ENCODE measurements at places on chromosomes 5 and 9.

- peak; percentile 12 for DNase-seq
Observed at GRCh38 chr5:64637144-64637543, 53.2 kb upstream of the SHISAL2B start.

- no peak for DNase-seq
Observed at GRCh38 chr5:89178541-89178940, 295.6 kb upstream of the MEF2C start.

DNA sequence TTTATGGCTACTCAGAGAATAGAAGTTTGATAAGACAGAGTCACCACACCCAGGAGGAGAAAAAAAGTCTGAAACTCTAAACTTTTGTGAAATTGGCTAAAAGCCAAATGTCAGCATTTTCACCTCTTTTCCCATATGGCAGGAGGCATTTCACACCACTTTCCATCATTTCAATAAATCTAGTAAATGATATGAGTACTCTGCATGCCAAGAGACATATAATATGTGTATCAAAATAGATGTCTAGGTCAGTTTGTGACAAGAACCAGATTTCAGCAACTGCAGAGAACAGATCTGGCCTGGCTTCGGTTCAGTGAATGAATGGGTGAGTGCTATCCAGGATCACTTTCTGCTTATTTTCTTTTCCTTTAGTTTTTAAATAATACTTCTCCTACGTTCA is 470.8 kb downstream of the ENC1 start:
- DNase-seq = no peak

DNA sequence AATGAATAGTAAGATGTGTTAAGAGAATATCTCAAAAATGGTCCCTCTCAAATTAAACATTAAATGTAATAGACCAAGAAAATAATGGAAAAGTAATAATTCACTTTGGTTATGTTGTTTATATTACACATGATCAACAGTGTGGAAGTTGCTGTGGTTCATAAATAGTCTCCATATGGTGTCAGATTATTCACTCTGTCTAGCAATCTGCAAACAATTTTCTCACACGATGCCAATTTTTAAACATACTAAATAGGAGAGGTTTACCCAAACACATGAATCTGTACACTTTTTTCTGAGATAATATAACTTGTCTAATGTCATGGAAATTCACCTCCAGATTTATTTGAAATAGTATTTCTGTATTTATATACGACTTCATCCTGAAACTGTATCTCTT is 217.4 kb upstream of the FBXL7 start:
- no peak for DNase-seq

- peak; percentile 92 for DNase-seq
Observed at GRCh38 chr5:149439899-149440542, 60.9 kb upstream of the IL17B start.

- DNase-seq = no peak
Observed at GRCh38 chr5:115578657-115579056, 23.6 kb downstream of the TICAM2 start.

DNA sequence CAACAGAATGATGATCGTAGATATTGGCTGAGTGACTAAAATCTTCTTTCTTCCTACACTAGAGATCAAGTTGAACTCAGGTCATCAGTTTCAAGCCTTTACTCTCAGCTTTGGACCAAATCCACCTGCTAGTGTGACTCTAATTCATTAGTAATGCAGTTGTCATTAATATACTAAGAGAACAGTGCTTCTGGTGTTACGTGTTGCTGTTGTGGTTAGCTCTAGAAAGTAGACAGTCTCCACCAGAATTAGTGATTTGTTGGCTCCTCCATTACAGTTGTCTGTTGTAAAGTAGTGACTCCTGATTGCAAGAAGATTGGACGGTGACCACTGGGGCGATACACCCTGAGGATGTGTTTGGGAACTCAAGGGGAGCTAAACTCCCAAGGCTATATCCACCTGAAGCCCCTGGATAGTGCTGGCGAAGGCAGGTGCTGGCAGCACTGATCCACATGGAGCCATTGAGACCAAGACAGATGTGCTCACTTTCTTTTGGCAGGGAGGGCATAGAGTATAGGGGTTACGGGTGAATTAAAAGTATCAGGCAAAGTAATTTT is 3.1 kb downstream of the CAMK4 start:
- DNase-seq = peak; percentile 13

- peak; percentile 81 for DNase-seq
Observed at GRCh38 chr5:77852514-77853352, 76.6 kb upstream of the TBCA start.

- peak; percentile 69 for DNase-seq
Observed at GRCh38 chr9:127131871-127132270, 9.4 kb upstream of the ANGPTL2 start.

DNA sequence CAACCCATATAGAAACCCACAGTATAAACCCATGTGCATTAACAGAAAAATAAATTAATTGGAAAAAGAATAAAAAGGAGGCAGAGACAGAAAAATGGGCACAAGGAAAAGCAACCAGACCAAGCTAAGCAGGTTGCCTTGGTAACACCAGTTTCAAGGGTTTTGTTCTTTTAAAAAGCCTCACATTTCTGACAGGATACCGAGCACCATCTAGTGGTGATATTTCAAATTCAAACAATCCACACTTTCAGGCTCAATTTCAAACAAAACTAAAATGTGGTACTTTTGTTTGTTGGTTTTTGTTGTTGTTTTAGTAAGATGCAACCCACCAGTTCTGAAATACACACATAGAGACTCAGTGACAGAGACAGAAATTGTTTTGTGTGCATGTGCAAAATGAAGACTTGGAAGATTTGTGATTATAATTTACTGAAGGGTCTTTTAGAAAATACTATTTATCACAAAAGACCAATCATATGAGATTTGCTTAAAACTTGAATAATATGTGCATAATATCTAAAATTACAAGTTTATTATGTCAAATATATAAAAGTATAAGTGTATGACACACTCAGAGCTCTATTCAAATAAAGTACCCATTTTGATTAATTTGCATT is 318.2 kb downstream of the SLCO4C1 start:
- DNase-seq = no peak

GRCh38 chr5:54637654-54638053 is 120.1 kb downstream of the SNX18 start:
- DNase-seq = no peak

- no peak for DNase-seq
Observed at GRCh38 chr5:178207917-178208280, 3.6 kb downstream of the HNRNPAB start.

GRCh38 chr5:166624573-166624972 is 1666.9 kb upstream of the WWC1 start:
- DNase-seq = no peak

- DNase-seq = no peak
Observed at GRCh38 chr5:137581776-137582175, 82.7 kb upstream of the SPOCK1 start.

GRCh38 chr9:82052081-82052480 is 63.5 kb downstream of the SPATA31D1 start:
- DNase-seq = no peak

- no peak for DNase-seq
Observed at GRCh38 chr9:96513622-96514021, 63.7 kb downstream of the HABP4 start.

DNA sequence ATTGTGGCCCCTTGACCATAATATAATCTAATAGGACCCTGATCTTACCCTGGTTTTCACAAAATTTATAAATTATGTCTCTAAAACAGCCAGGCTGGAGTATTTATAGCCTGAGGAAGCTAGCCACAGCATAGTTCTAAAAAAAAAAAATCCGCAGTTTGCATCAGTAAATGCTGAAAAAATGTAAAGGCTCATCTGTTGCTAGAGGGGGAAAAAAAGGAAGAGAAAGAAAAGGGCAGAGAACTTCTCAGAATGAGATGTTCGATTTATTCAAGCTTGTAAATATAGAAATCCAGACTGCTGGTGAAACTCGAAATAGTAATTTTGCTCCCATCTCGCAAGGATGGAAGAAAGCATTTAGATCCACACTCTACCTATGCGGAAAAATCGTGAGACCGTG is 467.5 kb downstream of the NTRK2 start:
- DNase-seq = no peak

GRCh38 chr9:73133921-73134407 is 17.7 kb upstream of the ANXA1 start:
- DNase-seq = peak; percentile 49

DNA sequence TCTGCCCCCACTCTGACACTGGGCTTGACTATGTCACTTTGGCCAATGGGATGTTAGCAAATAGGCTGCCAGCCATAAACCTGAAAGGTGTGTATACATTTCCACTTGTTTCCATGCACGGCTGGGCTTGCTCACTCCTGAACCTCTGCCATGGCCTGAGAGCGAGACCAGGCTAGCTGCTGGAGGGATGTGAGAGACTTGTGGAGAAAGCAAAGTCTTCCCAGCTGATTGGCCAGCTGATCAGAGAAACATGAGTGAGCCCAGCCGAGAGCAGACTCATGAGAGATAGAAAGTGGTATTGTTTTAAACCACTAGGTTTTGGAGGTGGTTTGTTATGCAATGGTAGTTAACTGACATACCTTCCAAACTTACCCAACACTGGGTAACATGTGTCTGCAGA is 13.9 kb downstream of the FAM193B start:
- DNase-seq = no peak

DNA sequence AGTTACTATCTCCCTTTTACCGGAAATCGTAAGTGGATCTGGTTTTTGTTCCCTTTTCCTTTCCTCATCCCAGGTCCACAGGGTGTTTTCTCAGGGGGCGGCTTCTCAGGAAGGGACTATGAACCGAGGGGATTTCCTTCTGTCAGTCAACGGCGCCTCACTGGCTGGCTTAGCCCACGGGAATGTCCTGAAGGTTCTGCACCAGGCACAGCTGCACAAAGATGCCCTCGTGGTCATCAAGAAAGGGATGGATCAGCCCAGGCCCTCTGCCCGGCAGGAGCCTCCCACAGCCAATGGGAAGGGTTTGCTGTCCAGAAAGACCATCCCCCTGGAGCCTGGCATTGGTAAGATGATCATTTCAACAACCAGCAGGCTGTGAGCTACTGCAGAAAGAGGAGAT is 75.8 kb downstream of the GOLPH3 start:
- DNase-seq = no peak

DNA sequence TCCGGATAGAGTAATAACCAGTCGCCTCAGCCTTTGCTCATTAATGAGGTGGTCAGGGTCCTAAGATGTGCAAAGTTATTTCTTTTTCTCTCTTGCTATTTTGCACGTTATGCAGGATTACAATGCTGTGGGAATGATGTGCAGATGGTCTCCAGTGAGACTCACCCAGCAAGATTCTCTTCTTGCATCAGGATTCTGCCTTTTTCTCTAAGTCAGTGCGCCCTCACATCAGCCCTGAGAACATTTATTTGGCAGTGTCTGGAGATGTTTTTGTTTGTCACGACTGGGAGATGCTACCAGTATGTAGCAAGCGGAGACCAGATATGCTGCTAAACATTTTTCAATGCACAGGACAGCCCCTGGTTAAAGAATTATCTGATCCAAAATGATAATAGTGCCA is 280.3 kb upstream of the WWC1 start:
- DNase-seq = no peak

GRCh38 chr5:14587150-14587549 is 5.6 kb downstream of the OTULINL start:
- no peak for DNase-seq

- peak; percentile 74 for DNase-seq
Observed at GRCh38 chr5:136004436-136004835, 24.4 kb upstream of the TGFBI start.

- no peak for DNase-seq
Observed at GRCh38 chr5:26805076-26805475, 233.3 kb downstream of the CDH9 start.

DNA sequence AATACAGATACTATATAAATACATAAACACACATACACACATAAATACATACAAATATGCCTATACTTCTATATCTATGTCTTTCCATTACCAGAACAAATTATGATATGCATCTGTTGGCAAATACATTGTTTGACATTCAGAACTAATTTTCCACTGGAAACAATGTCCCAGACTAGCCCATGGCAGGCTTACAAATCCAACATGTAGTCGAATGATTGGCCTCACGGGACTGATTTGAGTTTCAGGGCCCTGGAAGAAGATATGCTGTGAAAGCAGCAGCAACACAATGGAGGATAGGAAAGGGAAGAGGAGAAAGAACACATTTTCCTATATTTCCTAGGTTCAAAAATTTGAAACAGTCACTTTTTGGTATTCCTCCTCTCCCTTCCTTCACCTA is 881.1 kb upstream of the DMAC1 start:
- no peak for DNase-seq

- DNase-seq = peak; percentile 45
Observed at GRCh38 chr9:92187989-92188714, 72.9 kb upstream of the SPTLC1 start.

DNA sequence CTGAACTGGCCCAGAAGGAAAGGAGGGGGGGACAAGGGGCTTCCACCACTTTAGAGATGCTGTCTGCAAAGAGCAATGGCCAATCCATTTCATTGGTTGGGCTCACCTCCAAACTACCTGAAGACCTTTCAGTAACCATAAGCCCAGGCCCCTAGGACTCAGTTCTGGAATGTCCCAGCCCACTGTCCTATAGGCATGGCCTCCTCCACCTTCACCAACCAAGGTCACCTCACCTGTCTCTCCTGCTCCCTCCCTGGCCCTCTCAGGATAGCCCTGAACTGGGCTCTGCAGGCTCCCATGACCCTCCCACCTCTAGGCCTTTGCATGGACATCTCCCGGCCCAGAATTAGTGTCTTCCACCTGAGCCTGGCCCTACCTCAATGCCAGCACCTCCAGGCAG is 22.4 kb downstream of the S1PR3 start:
- DNase-seq = no peak

GRCh38 chr9:126581893-126582292 is 31.8 kb upstream of the LMX1B start:
- peak; percentile 26 for DNase-seq

GRCh38 chr9:112541685-112542084 is 55.1 kb downstream of the KIAA1958 start:
- DNase-seq = no peak

DNA sequence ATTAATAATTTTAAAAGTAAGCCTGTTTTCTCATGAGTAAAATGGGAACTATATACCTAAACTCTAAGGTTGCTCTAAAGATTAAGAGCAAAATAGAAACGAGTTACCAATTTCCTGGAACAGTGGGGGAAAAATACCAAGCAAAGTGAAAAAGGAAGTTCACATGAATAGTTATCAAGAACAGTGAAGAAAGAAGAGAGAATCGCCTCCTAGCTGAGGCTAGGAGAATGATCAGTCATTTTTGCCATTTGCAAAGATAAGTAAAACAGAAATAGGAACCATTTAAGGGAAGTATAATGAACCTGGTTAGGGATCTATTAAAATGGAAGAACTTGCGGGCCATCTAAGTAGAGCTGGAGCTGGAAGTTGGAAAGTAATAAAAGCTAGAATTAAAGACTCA is 50.7 kb downstream of the P4HA2 start:
- DNase-seq = no peak

- no peak for DNase-seq
Observed at GRCh38 chr5:138240650-138241385, 27.7 kb upstream of the CDC23 start.

- no peak for DNase-seq
Observed at GRCh38 chr5:103270581-103270980, 12.0 kb downstream of the MACIR start.

DNA sequence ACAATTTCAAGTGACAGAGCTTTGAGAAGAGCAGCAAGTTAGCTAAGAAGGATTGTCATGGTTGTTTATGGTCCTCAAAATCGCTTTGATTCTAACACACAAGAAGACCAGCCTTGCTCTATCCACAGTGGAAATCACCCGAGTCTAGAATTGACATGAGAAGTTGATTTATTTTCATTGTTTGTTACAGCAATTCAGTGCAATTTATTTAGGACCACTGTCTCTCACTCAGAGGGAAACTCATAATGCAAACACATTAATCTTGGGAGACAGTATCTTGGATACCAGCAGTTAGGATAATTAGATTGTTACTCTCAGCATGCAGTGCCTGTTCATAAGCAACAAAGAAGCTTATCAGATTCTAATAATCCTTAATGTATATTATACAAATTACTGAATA is 498.9 kb downstream of the NTRK2 start:
- DNase-seq = no peak
